ENCODE measurements at places on chromosomes 6 and 20. TPM values are rescaled to one million over a fixed set of nuclear protein-coding genes. Genes with fewer than 3 reads are reported as not detected.
A peak's percentile ranks its signal among the peaks of the same experiment; 100 is the strongest.

GRCh38 chr20:62875419-62876361 lies 14.1 kb upstream of the TCFL5 start:
- DNase-seq = no peak

GRCh38 chr20:51216850-51217249 lies 193.9 kb upstream of the KCNG1 start:
- no peak for DNase-seq

DNA sequence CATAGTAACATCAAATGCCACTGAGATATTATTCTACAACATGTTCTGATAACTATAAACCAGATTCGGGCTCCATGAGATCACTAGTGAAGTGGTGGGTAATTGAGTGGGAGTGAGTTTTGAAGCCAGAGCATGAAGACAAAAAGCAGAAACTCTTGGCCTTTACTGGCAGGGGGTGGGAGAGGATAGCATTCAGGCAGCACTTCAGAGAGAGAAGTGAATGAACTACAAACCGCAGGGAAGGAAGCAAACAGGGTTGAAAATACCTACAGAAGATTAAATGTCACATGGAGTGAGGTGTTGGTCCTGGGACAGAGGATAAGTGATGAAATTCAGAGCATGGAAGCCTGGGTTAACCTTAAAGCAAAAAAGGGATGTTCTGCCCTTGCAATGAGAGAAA lies 250.0 kb downstream of the EPM2A start:
- no peak for DNase-seq

CABLES2 gene
- 2.2 TPM for polyA plus RNA-seq

GRCh38 chr6:77972334-77972733 lies 319.5 kb downstream of the MEI4 start:
- no peak for DNase-seq

DNA sequence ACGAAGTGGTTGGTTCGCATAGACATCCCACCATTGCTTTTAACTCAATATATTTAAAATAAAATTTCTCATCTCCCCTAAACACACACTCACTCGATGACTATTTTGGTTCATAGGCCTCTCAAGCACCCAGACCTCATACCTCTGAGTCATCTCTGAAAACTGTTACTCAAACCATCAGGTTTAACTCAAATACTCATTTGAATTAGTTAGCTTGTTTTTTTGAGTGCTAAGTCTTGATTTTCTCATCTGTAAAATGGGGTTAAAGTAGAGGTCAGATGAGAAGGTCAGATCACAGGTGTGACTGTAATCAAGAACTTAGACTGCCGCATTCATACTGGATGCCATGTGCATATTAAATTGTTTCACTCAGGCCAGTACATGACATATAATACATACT lies 243.9 kb upstream of the TENT5A start:
- no peak for DNase-seq

ACOT8 gene
- polyA plus RNA-seq = 24.3 TPM

DST gene
- polyA plus RNA-seq = 163 TPM

- no peak for DNase-seq
Observed at GRCh38 chr20:4519534-4519933, 202.2 kb upstream of the PRND start.

- no peak for DNase-seq
Observed at GRCh38 chr6:70176842-70177550, 125.9 kb downstream of the COL9A1 start.

GRCh38 chr20:9112541-9113515 lies 43.9 kb downstream of the PLCB4 start:
- no peak for DNase-seq

- no peak for DNase-seq
Observed at GRCh38 chr6:125314009-125314581, 12.3 kb upstream of the HDDC2 start.

PCMT1 gene
- 167 TPM for polyA plus RNA-seq

EYS gene
- 0.34 TPM for polyA plus RNA-seq

DNA sequence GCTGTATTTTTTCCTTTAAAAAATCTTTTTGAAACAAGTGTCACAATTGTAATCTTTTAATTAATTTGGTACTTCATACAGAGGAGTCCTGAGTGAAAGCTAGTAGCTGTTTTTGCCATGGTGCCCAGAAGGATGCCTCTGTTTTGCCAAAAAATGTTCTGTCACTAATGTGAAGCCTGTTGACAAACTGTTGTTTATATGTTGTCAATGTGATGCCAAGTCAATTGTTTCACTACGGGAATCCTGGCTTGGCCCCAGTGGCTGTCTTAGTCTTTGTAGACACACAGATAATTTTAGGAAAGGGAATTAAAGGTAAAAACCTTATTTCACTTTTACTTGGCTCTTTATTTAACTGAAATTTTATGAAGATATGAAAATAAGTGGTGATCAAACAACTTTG lies 706.4 kb upstream of the MMS22L start:
- DNase-seq = no peak

EYA4 gene
- 0.05 TPM for polyA plus RNA-seq

GRCh38 chr6:91562955-91563354 lies 976.1 kb upstream of the MAP3K7 start:
- DNase-seq = no peak

- peak; percentile 5 for DNase-seq
Observed at GRCh38 chr6:87436435-87436834, 28.7 kb downstream of the CFAP206 start.

DNA sequence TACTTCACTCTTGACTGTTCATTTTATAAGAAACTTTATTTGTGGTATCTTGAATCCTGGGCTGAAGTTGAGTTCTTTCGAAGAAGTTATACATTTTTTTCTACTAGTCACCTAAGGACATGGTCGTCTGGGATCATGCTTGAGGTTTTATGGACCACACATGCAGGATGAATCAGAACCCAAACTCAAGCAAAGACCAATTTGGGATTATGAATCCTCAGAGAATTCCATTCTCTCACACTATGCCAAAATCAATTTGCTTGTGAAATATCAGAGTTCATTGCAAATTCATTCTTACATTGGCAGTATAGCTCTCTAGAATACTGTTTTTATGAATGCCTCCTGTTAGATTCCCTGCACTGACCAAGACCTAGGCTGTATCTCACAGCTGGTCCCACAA lies 114.3 kb upstream of the HDAC2 start:
- no peak for DNase-seq

GRCh38 chr6:125275779-125276178 lies 26.0 kb downstream of the HDDC2 start:
- DNase-seq = no peak

GRCh38 chr6:144447472-144447871 lies 162.3 kb downstream of the UTRN start:
- DNase-seq = no peak

- no peak for DNase-seq
Observed at GRCh38 chr6:17012421-17013225, 89.2 kb upstream of the STMND1 start.

ARMC12 gene
- polyA plus RNA-seq = 1.7 TPM

DNA sequence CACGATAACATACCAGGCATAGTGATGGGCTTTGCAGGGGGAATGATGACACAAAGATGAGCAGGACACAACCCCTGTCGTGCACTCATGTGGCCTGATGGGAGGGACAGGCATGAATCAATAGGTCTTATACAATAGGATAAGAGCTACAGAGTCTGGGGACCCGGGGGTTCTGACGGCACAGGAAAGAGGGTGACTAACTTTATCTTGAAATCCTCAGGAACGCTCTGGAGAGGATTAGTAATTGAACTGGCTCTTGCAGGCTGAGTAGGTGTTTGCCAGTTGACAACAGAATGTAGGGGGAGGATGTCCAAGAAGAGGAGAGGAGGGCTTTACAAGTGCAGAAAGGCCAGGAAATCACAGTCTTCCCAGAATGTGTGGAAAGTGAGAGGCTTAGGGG lies 219.9 kb upstream of the ECI2 start:
- no peak for DNase-seq

GRCh38 chr6:117783279-117783678 lies 108.0 kb downstream of the NUS1 start:
- no peak for DNase-seq

PI3 gene
- 226 TPM for polyA plus RNA-seq

FABP7 gene
- polyA plus RNA-seq = not detected

ERVFRD-1 gene
- polyA plus RNA-seq = not detected

DNA sequence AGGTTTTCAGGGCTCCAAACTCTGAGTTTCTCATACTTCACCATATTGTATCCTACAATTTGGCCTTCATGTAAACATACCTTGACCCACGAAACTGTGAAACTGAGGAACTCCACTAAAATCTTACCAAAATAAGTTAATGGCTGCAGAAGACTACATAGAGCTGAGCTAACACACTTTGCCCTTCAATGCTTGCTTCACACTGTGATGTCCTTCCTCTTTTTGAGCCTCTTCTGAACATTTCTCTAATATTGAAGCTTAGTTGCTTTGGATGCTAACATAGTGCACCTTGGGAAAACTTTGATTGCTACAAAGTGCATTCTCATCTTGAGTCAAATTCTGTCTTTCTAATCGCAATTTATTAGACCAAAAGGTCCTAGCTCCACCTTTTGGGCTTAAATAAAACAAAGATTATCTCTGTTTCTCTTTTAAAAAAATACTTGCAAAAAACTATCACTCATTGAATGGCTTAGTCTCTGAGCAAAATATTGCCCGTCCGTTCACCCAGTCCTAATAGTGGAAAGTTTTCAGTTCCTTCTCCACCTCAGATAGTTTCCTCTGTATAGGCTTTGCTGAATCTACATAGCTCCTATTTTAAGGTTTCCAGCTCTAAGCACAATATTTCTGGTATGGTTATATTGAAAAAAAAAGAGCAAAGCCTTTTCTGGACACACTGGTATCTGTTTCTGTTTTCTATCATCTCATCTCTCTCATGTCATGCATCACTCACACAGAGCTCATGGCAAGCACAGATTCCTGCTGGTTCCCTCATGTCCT lies 494.6 kb downstream of the RFPL4B start:
- DNase-seq = no peak

- no peak for DNase-seq
Observed at GRCh38 chr6:19320111-19320581, 517.0 kb upstream of the ID4 start.

BHLHE23 gene
- not detected for polyA plus RNA-seq

- DNase-seq = no peak
Observed at GRCh38 chr6:111624401-111625098, 18.9 kb upstream of the TRAF3IP2 start.

TREM1 gene
- polyA plus RNA-seq = not detected

DNA sequence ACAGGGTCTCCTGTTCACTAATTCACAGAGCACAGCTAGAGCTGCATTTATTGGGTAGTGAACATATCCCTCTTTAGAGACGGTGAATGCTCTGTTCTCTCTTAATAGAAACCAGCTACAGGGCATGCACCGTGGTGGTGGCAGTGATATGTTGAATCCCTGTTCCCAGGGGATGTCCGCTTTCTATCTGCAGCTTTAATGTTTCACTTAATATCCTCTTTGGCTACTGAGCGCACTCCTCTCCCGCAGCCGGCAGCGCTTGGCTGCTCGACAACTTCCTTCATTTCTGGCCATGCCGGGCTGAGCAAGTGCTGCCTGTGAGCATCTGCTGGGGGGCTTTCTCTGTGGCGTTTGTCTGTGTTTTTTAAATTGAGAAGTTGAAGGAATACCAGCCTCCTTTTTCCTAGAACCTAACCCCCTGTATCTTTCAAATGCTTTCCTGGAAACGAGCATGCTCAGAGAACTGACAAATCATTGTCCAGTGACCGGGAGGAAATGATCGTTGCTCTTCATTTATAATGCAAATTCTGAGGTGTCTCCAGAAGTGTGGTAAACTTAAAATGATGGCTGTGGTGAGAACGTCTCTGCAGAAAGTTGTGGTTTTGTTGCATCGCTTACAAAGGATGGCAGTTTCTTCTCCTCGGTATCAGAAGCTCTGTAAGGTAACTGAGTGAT lies 297.9 kb downstream of the UTRN start:
- no peak for DNase-seq

GRCh38 chr6:163432300-163432699 lies 17.8 kb downstream of the QKI start:
- DNase-seq = no peak

- DNase-seq = no peak
Observed at GRCh38 chr6:139270249-139270648, 21.5 kb downstream of the TXLNB start.

- DNase-seq = no peak
Observed at GRCh38 chr20:1061484-1062221, 56.7 kb upstream of the PSMF1 start.

- DNase-seq = no peak
Observed at GRCh38 chr6:132695773-132696172, 18.1 kb downstream of the VNN1 start.

- DNase-seq = no peak
Observed at GRCh38 chr6:25981568-25982263, 19.1 kb downstream of the TRIM38 start.

DNA sequence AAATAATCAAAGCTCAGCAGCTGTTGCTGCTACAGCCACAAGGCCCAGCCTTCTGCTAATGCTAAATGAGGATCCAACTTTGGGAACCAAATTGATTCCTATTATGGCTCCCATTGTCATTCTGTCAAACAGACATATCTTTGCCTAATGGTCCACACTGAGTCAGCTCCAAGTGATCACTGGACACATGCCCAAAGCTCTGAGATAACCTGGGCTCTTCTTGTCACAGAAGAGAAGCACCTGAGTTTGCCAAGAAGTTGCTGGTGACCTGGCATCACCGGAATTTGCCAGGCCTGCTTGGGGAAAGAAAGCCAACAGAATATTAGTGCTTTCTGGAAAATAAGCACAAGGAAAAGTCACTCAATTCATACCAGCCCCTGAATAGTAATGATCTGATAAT lies 5.8 kb downstream of the TNFRSF21 start:
- no peak for DNase-seq

DNA sequence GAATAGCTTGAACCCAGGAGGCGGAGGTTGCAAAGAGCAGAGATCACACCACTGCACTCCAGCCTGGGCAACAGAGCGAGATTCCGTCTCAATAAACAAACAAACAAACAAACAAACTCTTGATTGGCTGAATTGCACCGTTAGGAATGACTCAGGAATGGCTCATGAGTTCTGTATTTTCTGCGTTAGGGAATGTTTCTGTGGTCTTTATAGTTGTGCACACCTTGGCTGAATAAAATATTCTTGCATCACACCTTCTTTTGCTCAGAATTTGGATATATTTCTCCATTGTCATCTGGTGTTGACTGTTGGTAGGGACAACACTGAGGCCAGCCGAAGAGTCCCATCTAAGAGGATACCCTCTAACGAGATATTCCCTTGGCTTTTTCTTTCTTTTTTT lies 19.6 kb upstream of the PI16 start:
- no peak for DNase-seq

All from keratinocyte (primary cell).